ENCODE measurements at places on chromosomes 4 and X.

- DNase-seq, result no peak
These were observed 278.0 kb downstream of the ANK2 start for GRCh38 chr4:113327494-113327893.

DNA sequence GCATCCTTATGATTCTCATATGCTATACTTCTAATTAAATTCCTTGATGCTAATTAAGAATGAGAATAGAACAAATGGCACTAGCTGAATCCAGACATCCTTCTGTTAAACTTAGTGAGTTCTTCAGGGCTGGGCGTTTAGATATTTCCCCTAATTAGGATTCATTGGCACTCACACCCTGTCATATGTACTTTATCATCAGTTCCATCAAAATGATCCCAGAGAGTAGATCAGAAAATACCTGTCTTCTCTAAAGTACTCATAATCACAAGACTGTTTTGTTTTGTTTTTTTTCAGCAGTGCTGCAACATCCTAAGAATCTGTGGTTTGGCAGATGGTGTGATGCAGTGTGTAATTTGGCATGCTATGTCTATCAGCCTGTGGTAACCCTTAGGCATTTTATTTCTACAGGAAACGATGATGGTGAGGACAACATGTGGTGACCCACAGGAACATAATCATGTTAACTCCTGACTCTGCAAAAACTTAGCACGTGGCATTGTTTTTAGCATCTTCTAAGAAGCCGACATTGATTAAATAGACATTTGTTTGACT is 2528.4 kb downstream of the ARAP2 start:
- DNase-seq, result no peak

GRCh38 chr4:8035371-8035780 is 95.7 kb upstream of the AFAP1 start:
- DNase-seq, result no peak

DNA sequence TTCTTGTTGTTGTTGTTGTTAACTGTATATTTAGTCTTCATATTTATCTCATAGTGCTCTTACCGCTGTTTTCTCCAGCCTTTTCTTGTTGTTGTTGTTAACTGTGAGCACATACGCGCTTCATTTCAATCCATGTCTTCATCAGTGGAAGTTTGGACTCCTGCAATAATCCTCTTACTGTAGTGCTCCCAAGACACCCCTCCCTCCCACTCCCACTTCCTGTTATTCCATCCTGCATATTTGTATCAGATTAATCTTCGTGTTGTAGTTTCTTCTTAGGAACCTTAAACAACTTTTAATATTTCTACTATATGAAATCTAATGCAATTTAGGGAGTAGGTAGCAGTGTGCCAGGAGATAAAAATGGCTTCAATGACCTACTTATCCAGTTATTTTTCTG is 674.8 kb downstream of the RAPGEF2 start:
- DNase-seq, result no peak

DNA sequence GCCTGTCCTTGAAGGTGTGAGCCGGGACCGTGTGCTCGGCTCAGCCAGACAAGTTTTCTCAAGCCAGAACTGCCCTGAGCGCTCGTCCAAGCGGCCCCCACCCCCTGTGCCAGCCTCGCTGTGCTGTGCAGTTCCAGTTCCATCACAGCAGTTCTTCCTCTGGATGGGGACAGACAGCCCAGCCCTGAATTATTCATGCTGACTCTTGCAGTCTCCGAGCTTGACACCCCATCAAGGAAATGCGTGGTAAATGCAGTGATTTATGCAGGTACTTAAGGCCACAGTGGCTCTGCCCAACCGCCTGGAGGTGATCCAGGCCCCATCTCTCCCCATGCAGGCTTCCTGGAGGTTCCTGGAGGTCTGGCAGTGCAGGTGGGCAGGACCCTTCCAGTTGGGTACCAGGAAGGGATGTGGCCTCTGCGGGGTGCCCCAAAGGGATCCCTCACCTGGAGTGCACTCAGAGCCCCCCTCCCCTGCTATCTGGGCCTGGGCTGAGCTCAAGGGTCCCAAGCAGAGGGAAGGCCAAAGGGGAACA is 44.8 kb upstream of the HMX1 start:
- DNase-seq, result no peak

DNA sequence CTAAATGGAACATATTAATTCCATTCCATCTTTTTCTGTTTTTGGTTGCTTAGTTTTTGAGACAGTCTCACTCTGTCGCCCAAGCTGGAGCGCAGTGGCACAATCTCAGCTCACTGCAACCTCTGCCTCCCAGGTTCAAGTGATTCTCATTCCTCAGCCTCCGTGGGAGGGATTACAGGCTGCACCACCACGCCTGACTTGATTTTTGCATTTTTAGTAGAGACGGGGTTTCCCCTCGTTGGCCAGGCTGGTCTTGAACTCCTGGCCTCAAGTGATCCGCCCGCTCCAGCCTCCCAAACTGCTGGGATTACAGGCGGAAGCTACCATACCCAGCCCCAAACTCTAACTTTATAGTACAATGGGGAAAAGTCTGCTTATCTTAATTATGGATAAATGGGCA is 11.2 kb downstream of the HNRNPD start:
- no peak for DNase-seq

DNA sequence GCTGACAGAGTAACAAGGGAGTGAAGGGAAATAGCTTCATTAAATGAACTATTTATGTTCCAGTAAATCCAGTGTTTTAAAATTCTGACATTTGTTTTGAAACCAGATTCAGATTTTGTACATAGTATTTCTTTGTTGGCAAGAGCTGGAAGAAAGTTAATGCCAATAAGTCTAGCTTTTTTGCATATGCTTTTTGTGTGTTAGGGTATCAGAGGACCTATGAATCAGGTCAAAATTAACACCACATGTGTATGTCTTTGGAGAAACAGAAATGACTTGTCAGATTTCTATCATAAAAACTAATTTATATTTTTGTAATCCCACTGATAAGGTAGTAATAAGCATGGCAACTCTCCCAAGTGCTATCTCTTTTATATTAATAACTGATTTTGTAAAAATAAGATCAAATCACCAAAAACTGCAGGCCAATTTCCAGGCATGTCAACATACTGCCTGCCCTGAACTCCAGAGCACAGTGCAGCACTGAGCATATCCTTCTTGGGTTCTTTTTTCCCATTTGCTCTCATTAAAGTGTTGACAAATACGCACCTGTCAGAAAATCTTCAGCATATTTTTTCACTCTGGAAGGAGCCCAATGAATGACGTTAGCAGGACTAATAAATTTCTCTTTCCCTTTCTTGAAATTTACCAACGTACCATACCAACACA is 65.5 kb downstream of the SH3RF1 start:
- DNase-seq, result no peak

DNA sequence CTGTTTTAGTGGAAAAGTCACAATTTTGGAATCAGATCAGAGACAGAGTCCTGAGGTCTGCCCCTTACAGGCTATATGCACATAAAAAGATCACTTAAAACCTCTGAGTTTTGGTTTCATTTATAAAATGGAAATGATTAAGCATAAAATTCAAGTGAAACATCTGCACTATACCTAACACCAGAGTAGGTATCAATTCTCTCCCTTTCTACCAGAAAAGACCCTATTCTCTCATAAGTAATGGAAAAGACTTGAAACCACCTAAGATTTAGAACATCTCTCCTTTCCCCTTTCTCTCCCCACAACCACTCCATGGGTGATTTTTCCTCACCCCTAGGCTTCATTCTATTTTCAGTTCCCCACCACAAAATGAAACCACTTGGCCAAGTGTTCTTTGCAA is 907 bp downstream of the LHFPL1 start:
- DNase-seq, result no peak

DNA sequence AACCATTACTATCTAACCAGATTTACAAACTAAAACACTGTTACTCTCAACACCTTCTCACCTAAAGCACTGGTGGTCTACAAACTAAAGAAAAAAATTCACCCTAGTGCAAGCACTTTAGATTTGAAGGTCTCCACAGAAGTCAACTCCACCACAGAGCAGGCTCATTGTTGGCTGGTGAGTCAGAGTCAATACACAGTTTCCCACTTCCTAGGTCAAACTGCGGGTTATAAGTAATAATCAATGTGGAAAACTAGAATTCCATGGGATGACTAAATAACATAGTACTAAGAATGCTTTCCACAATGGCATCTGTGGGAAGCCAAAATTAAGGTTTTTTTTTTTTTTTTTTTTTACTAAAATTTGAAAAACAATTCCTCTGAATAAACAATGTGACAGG is 191.8 kb downstream of the PDGFC start:
- no peak for DNase-seq

DNA sequence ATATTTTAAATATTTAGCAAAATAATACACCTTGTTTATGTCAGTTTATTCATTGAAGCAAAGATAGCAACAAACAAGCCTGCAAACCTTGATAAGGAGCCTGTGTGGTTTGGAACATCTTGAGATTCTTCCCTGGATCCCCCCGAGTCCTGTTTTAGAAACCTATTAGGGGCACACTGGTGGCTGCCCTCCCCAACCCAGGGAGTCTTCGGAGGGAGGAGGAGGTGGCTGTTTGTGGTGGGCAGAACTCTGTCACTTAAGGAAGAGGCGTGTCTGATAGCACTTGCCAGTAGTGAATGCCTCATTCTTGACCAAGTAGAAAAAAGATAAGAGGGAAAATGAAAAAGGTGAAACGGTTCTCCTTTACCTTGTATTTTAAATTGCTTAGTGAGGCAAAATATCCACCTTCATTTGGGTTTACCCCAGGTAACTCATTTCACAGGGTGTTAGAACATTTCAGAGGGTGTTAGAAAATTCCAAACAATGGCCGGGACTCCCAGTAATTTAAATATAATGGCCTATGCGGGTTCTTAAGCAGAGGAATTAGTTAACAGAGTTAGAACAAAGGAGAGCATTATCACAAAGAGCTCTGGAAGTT is 10.4 kb downstream of the KIT start:
- no peak for DNase-seq

DNA sequence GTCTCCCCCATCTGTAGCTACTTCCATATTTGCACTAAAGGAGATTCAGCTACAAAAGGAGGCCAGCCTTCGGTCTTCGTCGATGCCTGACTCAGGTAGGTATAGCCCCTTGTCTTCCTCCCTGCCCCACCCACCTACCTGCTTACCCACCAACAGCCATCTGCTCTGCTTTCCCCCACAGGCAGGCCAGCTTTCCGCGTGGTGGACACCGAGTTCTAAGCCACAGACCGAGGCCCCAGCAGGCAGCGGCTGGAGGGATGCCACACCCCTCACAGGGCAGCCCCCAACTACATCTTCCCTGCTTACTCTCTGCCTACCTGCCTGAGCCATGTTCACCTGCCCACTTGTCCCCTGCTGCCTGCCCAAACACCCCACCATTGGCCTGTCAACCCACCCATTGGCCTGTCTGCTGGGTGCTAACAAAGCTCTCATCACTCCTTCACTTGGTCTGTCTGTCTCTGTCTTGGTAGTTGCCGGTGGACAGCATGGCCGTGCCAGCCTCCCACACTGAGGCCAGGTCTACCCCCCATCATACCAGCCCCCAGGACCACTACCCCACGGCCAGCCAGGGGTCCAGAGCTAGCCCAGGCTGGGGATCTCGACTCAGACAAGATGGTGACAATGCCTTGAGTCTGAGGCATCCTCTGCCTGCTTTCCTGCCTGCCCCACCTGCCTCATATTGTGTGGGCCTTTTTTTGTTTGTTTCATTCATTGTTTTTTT is 4.1 kb upstream of the USP11 start:
- no peak for DNase-seq

GRCh38 chrX:118637997-118638396 is 89.4 kb upstream of the IL13RA1 start:
- DNase-seq, result no peak

GRCh38 chrX:47380268-47380667 is 9.9 kb downstream of the ZNF157 start:
- no peak for DNase-seq

GRCh38 chrX:29903360-29903759 is 312.0 kb upstream of the MAGEB2 start:
- DNase-seq, result no peak

GRCh38 chr4:41320278-41320677 is 63.5 kb downstream of the UCHL1 start:
- no peak for DNase-seq

GRCh38 chr4:140806163-140806562 is 50.0 kb upstream of the TBC1D9 start:
- no peak for DNase-seq

DNA sequence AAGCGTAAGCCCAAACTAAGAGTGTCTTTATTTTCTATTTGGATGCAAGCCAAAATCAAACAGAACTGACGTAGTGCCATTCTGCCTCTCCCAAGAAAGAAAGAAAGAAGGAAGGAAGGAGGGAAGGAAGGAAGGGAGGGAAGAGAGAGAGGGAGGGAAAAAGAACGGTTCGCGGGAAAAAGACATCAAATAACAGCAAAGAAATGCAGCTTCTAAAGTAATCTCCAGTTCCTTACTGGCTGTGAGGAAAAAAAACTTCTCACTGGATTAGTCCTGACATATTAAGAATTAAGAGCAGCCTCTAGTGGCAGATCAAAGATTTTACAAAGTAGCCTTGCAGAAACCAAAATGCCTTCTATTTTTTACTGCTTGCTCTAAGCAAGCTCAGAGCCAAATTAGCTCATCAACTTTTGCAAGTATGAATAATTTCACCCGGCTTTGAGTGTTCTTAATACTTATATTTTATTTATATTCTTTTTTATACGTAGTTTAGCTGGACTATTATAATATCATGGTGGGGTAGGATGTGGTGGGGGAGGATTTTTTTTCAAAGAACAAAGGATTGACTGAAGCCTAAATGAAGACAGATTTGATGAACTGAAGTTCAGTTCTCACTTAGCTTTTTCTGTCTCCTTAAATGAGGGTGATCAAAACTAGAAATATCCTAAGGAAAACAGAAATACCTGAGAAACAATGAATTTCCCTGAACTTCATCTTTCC is 36.6 kb downstream of the PITX2 start:
- no peak for DNase-seq

- no peak for DNase-seq
These were observed 324.9 kb downstream of the NAF1 start for GRCh38 chr4:162841753-162842152.

GRCh38 chr4:8093587-8094274 is 64.9 kb downstream of the ABLIM2 start:
- no peak for DNase-seq

GRCh38 chr4:121154103-121154515 is 10.0 kb downstream of the TNIP3 start:
- no peak for DNase-seq

DNA sequence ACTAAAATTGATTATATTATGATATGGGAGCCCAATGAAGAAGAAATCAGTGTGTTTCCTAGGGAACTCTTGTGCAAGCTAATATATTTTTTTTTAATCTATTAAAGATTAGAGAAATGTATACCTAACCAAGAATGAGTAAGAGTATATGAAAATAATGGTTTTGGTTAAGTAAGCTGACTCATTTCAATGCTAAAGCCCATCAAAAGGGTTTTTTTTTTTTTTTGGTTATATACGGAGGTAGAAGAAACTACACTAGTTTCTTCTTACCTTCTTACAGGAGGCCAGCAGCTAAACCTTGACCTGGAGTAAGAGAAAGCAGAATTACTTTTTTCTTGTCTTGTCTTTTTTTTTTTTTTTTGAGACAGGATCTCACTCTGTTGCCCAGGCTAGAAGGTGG is 27.5 kb downstream of the RUFY3 start:
- DNase-seq, result no peak

GRCh38 chr4:73860181-73860580 is 7.1 kb downstream of the PF4V1 start:
- DNase-seq, result no peak

GRCh38 chrX:125424536-125424935 is 104.9 kb downstream of the TEX13C start:
- DNase-seq, result no peak

Measured in C1 segment of cervical spinal cord (tissue), 14 donors.